Kidney (tissue), 22 donors: ENCODE measurements at places on chromosomes 12 and 14. TPM values are rescaled to one million over a fixed set of nuclear protein-coding genes. Genes with fewer than 3 reads are reported as not detected.
A peak's percentile ranks its signal among the peaks of the same experiment; 100 is the strongest.

DNA sequence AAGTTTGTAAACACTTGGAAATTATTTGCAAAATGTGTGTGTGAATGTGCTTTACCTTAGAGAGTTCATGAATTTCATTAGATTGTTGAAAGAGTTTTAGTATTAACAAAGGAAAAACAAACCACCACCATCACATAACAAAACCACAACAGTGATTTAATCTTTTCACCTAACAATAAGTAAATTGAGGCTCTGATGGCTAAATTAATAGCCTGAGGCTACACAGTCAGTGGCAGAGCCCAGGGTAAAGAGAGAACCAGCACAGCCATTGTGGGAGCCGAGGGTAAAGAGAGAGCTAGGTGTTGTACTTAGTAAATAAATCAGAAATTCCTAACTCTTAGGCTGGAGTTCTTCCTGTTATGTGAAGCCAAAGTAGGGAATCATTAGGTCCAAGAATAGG lies 51.2 kb upstream of the CAPRIN2 start:
- H3K4me3 ChIP-seq: no peak overlapping the region
- no peak for DNase-seq
- H3K36me3 ChIP-seq: no peaks in the 10 kb centered on the region
- no peak overlapping the region for H3K27ac ChIP-seq
- no peaks in the 10 kb centered on the region for H3K27me3 ChIP-seq
- H3K4me1 ChIP-seq: peaks cover 2% of the 10 kb centered on the region

Gene IAPP
- total RNA-seq: not detected

DNA sequence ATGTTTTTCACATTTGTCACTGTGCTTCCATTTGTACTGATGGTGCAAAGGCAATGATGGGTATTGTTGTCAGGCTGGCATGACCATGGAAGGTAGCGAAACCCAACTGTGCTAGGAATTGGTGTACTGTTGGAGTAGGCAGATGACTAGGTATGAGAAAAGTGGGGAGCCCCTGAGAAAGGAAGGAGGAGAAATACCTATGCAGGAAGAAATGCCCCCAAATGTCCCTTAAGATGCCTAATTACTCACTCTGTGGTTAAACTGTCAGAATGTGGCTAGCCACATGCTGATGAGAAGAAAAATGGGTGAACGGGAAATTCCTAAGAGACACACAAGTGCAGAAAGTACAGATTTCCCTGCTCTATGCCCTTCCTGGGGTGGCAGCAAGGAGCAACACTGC lies 339.1 kb downstream of the TMEM132D start:
- H3K27me3 ChIP-seq: no peaks in the 10 kb centered on the region
- no peak overlapping the region for H3K27ac ChIP-seq

Gene ANKS1B
- total RNA-seq: 5.8 TPM

Gene KRT5
- total RNA-seq: 0.69 TPM

DNA sequence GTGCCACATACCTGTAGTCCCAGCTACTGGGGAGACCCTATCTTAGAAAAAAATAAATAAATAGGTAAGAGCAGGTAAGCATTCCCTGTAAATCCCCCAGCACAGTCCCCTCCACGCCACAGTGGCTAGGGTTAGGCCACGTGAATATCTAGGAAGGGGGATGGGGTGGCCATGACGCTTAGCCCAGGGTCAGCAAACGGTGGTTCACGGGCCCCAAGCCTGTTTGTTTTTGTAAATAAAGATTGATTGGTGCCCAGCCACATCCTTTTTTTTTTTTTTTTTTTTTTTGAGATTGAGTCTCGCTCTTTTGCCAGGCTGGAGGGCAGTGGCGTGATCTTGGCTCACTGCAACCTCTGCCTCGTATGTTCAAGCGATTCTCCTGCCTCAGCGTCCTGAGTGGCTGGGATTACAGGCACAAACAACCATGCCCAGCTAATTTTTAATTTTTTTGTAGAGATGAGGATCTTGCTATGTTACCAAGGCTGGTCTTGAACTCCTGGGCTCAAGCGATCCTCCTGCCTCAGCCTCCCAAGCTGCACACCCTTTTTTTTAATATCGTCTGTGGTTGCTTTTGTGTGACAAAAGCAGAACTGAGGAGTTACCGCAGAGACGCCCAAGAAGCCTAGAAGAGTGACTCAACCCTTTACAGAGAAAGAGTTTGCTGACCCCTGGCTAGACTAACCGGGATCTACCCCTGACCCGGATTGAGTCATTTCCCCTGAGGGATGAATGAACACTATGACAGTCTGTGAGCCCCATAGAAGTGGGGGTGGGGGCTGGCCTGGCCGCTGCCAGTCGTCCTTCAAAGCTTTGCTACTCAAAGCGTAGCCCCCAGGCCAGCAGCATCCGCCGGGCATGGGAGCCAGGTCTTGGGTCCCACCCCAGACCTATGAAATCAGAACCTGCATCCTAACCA lies 113.7 kb upstream of the NCOR2 start:
- DNase-seq: no peak
- H3K4me1 ChIP-seq: peaks cover 12% of the 10 kb centered on the region
- H3K27ac ChIP-seq: no peak overlapping the region
- H3K27me3 ChIP-seq: no peaks in the 10 kb centered on the region

Gene PLEKHG7
- total RNA-seq: 1.5 TPM

Gene IFT81
- 16.6 TPM for total RNA-seq

GRCh38 chr12:94875525-94875924 lies 128.0 kb downstream of the NDUFA12 start:
- no peak overlapping the region for H3K27ac ChIP-seq
- peaks cover 21% of the 10 kb centered on the region for H3K27me3 ChIP-seq
- H3K36me3 ChIP-seq: no peaks in the 10 kb centered on the region
- no peak for DNase-seq
- peaks cover 3% of the 10 kb centered on the region for H3K4me1 ChIP-seq

Gene AQP5
- total RNA-seq: 0.91 TPM

Gene CCDC175
- total RNA-seq: not detected

Gene JAG2
- total RNA-seq: 26.1 TPM

- DNase-seq: no peak
- H3K4me1 ChIP-seq: no peaks in the 10 kb centered on the region
- H3K4me3 ChIP-seq: no peak overlapping the region
- no peaks in the 10 kb centered on the region for H3K27me3 ChIP-seq
- H3K27ac ChIP-seq: no peak overlapping the region
Measured at GRCh38 chr12:90055071-90055470, 346.4 kb upstream of the ATP2B1 start.

DNA sequence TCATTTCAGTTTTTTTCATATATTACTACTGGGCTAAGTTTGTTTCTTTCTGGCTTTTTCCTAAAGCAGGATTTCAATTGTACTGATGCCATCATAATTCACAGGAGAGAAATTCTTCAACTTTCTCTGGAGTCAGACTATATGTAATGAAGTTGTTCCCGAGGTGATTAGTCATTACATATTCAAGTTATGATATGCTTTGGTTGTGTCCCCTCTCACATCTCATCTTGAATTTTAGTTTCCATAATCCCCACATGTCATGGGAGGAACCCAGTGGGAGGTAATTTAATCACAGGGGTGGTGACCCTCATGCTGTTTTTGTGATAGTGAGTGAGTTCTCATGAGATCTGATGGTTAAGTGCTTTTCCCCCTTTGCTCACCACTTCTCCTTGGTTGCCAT lies 227.5 kb upstream of the LRIG3 start:
- DNase-seq: no peak
- H3K27ac ChIP-seq: no peak overlapping the region
- no peaks in the 10 kb centered on the region for H3K4me1 ChIP-seq
- H3K36me3 ChIP-seq: no peaks in the 10 kb centered on the region
- no peak overlapping the region for H3K4me3 ChIP-seq

Gene ATXN7L3B
- 35.1 TPM for total RNA-seq

DNA sequence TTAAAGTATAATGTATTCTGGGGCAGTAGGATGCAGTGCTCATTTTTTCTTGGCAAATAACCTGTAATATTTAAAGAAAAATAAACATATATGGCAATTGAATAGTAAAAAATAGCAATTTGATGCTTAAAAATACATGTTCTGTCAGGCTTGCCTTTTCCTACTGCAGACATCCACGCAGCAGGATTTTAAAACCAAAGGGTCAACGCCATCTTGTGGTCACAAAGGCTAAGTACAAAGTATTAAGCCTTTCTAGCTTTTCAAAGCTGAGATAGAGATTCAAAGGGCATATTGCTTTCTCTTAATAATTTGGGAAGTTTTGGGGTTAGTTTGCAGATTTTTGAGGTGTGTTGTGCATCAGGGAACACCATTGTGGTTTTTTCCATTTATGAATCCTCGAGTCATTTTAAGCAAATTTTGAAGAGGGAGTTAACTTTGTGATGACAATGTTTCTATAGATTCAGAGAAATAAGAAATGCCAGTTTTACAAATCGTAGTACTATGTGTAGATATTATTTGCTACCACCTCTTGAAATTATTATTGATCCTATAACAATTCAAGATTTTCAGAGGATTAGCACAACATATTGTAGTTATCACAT lies 4.7 kb upstream of the CCER1 start:
- H3K27ac ChIP-seq: no peak overlapping the region
- H3K36me3 ChIP-seq: no peaks in the 10 kb centered on the region
- H3K27me3 ChIP-seq: no peaks in the 10 kb centered on the region
- DNase-seq: peak; percentile 54
- no peak overlapping the region for H3K4me3 ChIP-seq

- no peak overlapping the region for H3K4me3 ChIP-seq
- H3K36me3 ChIP-seq: no peaks in the 10 kb centered on the region
- DNase-seq: no peak
- H3K27me3 ChIP-seq: no peaks in the 10 kb centered on the region
- H3K4me1 ChIP-seq: no peaks in the 10 kb centered on the region
Measured at GRCh38 chr12:21877293-21877982, 63.8 kb downstream of the ABCC9 start.

Gene SYT1
- total RNA-seq: 1.2 TPM

DNA sequence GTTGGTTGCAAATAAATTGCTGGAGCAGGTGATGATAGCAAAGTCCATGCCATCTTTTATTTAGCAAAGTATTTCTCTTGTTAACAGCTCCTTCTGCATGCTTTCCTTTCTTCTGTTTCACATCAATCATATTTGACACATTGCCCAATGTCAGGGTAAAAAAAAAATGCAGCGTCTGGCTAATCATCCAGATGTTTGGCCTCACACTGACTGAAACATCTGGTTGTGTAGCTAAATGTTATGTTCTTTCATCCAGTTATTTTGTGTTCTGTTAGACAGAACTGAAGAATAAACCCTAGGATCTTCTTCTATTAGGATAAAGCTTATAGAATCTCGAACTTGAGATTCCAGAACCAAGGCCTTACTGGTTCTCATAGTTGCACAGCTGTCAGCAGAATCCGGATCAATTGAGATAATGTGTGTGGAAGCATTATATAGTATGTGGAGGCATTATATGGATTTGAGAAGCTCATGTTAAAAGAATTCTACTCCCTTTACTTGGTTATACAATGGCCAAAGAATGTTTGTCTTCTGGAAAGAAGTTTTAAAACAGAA lies 859.2 kb downstream of the DIO2 start:
- no peak overlapping the region for H3K27ac ChIP-seq
- H3K27me3 ChIP-seq: no peaks in the 10 kb centered on the region
- no peak overlapping the region for H3K4me3 ChIP-seq
- no peaks in the 10 kb centered on the region for H3K4me1 ChIP-seq
- no peaks in the 10 kb centered on the region for H3K36me3 ChIP-seq

DNA sequence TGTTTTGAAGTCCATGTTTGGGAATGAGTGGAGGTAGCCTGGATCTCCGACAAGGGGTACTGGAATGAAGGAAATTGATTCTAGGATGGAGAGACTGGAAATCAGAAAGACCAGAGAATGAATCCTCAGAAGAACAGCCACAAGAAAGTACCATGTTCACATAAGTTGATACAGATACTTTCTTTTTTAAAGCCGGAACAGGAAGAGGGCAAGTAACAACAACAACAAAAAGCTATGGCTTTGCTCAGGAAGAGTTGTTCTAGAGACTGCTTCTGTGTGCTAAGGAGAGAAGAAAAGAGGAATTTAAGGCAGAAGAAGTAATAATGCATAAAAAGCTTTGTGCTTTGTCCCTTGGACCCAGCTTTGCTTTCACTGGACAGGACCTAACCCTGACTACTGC lies 6.2 kb downstream of the TC2N start:
- H3K4me3 ChIP-seq: no peak overlapping the region
- H3K36me3 ChIP-seq: no peaks in the 10 kb centered on the region
- H3K27ac ChIP-seq: no peak overlapping the region
- no peaks in the 10 kb centered on the region for H3K27me3 ChIP-seq
- no peaks in the 10 kb centered on the region for H3K4me1 ChIP-seq

Gene STAC3
- total RNA-seq: 3.1 TPM

GRCh38 chr14:22737052-22737451 lies 29.4 kb upstream of the OXA1L start:
- no peaks in the 10 kb centered on the region for H3K36me3 ChIP-seq
- H3K4me3 ChIP-seq: no peak overlapping the region
- H3K27me3 ChIP-seq: no peaks in the 10 kb centered on the region

DNA sequence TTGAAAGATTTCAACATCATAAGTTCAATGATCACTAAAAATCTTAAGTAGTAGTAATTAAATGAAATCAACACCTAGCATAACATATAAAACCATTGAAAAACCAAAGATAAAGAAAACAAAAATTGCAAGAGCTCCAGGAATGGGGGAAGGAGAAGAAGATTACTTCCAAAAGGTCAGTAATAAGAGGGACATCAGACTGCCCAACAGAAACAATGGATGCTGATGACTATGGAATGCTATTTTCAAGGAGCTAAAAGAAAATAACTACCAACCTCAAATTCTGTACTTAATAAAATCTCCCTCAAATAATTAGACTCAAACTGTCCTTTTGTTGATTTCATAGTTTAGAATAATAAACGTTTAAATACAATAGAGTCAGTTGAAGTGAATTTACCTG lies 314.5 kb upstream of the LMO3 start:
- H3K4me1 ChIP-seq: no peaks in the 10 kb centered on the region
- DNase-seq: no peak
- no peak overlapping the region for H3K27ac ChIP-seq
- no peaks in the 10 kb centered on the region for H3K27me3 ChIP-seq
- H3K36me3 ChIP-seq: no peaks in the 10 kb centered on the region

DNA sequence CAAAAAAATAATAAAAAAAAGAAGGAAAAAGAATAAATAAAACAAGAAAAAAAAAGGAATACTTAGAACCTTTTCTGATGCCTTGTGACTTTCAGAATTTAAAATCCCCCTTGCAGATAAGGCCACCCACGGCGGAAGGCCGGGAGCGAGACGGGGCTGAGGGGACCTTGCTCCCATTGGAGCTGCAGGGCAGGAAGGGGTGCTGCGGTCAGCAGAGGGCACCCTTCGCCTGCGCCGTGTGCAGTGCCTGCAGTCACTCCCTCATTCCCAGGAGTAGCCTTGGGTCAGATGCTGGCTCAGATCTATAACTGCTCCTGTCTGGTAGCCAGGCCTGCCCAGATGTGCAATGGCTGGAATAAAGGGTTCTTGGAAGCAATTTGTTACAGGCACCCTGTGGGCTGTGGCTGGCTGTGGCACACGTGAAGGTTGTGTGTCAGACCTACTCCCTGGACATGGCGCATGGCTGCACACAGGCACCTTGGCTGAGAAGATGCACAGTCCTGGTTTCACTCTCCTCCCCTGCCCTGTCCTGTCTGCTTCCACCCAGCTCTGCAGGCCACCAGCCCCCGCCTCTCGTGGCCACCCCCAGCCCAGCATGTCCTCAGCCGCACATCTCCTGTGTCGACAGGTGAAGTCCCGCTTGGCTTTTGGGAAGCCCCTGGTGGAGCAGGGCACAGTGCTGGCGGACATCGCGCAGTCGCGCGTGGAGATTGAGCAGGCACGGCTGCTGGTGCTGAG lies 13.4 kb upstream of the ALDH2 start:
- H3K27ac ChIP-seq: no peak overlapping the region
- no peaks in the 10 kb centered on the region for H3K27me3 ChIP-seq
- peaks cover 9% of the 10 kb centered on the region for H3K4me1 ChIP-seq
- H3K4me3 ChIP-seq: no peak overlapping the region
- peak; percentile 68 for DNase-seq
- peaks cover 8% of the 10 kb centered on the region for H3K36me3 ChIP-seq

Gene TCL1A
- total RNA-seq: 1.4 TPM

- peak; percentile 25 for DNase-seq
- H3K27ac ChIP-seq: no peak overlapping the region
Measured at GRCh38 chr12:113263431-113263963, 42.2 kb downstream of the TPCN1 start.
